ENCODE measurements at places on chromosomes 1 and 21. TPM values are rescaled to one million over a fixed set of nuclear protein-coding genes. Genes with fewer than 3 reads are reported as not detected.

DNA sequence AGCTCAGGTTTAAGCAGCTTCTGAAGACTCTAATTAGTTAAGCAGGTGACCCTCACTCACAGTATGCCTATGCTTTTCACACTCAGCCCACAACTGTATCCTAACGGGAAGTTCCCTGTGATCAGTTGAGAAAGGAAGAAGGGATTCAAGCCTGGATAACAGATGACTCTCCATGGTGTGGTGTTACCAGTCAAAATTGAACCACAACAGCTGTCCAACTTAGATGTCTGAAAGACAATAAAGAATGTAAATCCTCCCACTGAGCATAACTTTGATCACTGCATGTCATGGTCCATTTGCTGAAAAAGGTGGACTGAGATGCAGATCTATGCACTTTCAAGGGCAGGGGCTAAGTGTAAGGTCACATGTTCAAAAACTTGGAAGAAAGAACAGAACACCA lies 32.3 kb upstream of the DIPK1A start:
- no peak for DNase-seq
- H3K27ac ChIP-seq, result no peak overlapping the region
- no peaks in the 10 kb centered on the region for H3K27me3 ChIP-seq
- peaks cover 5% of the 10 kb centered on the region for H3K4me1 ChIP-seq

DNA sequence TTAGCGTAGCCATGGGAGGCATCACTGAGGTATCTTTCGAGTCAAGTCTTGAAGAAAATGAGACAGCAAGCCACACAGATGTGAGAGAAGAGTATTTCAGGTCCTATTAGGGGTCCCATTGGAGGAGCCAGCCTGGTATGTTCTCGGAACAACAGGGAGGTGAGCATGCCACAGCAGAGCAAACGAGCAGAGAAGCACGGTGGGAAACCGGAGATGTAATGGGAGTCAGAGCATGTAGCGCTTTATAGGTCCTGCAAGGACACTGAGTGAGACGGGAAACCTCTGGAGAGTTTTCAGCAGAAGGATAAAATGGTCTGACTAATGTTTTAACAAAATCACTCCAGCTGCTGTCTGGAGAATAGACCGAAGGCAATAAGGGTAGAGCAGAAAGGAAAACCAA lies 15.9 kb downstream of the H3-3A start:
- H3K4me1 ChIP-seq, result peaks cover 11% of the 10 kb centered on the region
- peaks cover 22% of the 10 kb centered on the region for H3K36me3 ChIP-seq
- no peak for DNase-seq
- H3K4me3 ChIP-seq, result no peak overlapping the region

- no peaks in the 10 kb centered on the region for H3K27me3 ChIP-seq
- H3K4me3 ChIP-seq, result no peak overlapping the region
- no peak overlapping the region for H3K27ac ChIP-seq
- DNase-seq, result no peak
Observed at GRCh38 chr1:94125551-94126514, 4.9 kb upstream of the ABCA4 start.

GRCh38 chr1:199411506-199411905 lies 616.0 kb upstream of the NR5A2 start:
- H3K27me3 ChIP-seq, result no peaks in the 10 kb centered on the region
- no peaks in the 10 kb centered on the region for H3K4me1 ChIP-seq
- no peaks in the 10 kb centered on the region for H3K36me3 ChIP-seq
- H3K27ac ChIP-seq, result no peak overlapping the region
- DNase-seq, result no peak

GRCh38 chr1:190679983-190680382 lies 202.3 kb upstream of the BRINP3 start:
- no peaks in the 10 kb centered on the region for H3K27me3 ChIP-seq
- peak overlapping the region; percentile 54 for H3K27ac ChIP-seq
- no peak overlapping the region for H3K4me3 ChIP-seq
- peaks cover 12% of the 10 kb centered on the region for H3K4me1 ChIP-seq

DNA sequence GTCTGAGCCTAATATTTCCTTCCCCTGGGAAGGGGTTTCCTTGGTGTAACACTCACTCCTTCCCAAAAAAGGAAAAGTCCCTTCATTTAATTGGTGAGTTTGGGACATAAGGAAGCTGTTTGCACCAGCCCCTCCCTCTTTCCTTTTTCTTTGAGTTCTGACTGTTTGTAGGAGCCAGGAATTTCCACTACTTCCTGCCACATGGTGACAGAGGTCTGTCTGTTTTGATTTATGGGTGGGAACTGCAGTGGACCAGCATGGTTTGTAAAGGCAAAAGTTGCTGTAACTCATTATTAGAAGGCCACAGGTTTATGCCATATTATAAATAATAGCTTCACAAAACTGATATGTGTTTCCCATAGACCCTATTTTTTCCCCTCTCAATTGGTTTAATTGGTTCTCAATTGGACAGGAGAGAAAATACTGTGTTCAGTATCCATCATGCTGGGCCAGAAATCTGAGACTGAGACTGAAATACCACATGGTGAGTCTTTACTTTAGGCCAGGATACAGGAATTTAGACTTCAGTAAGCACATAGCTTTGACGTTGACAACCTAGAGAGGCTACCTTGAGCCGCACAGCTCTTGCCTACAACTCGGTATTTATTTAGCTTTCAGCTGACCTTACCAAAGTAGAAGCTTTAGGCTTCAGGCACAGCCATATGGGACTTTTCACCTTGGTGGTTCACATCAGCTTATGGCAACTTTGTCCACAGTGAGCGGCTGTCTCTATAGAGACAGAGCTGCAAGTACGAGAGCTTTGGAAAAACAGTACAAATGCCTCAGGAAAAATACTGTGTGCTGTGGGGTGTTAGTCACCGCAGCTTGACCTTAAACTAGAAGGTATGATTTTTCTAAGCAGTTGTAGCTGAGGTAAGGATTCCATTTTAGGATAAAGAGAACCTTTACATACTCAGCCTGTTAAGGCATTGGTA lies 40.0 kb upstream of the RGS7 start:
- peak overlapping the region; percentile 73 for H3K27ac ChIP-seq
- no peaks in the 10 kb centered on the region for H3K36me3 ChIP-seq
- no peak overlapping the region for H3K4me3 ChIP-seq
- H3K4me1 ChIP-seq, result peaks cover 20% of the 10 kb centered on the region
- H3K27me3 ChIP-seq, result no peaks in the 10 kb centered on the region
- peak; percentile 57 for DNase-seq

DNA sequence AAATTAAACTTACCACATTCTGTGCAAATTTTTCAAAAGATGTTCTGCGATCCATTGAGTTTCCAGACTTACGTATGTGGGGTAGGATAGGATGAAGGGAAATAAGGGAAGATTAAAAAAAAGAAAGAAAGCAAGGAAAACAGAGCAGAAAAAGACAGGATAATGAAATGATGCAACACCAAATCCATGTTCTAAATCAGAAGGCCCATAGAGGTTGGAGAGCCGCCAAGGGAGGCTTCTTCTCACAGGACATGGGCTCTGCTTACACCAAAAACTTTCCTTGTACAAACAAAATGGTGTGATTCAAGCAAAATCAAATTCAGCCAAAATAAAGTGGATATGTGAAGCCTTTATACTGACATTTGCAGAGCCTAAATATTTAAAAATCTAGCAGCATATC lies 189.5 kb upstream of the GREM2 start:
- H3K4me3 ChIP-seq, result no peak overlapping the region
- peak; percentile 93 for DNase-seq
- no peaks in the 10 kb centered on the region for H3K27me3 ChIP-seq
- peak overlapping the region; percentile 36 for H3K27ac ChIP-seq

- no peak overlapping the region for H3K27ac ChIP-seq
- no peaks in the 10 kb centered on the region for H3K27me3 ChIP-seq
- DNase-seq, result peak; percentile 35
- no peaks in the 10 kb centered on the region for H3K4me1 ChIP-seq
Observed at GRCh38 chr1:9340172-9340854, 47.6 kb downstream of the SPSB1 start.

DNA sequence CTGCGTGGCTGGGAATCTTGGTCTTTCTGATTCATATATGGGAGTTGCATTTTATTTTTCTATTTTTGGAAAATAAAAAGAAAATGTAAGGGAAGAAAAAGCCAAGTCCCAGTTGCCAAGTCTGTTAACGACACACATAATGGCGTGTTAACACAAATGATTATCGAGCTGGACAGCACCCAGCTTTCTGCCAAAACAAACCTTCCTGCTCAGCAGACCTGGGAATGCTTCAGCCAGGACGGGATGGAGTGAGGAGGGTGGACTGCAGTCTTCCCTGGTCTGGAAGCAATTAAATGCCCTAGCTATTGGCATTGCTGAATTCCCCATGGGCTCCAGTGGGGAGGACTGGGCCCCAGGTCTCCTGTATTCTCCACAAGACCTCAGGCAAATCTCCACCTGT lies 184.2 kb upstream of the USP24 start:
- H3K36me3 ChIP-seq, result no peaks in the 10 kb centered on the region
- H3K27me3 ChIP-seq, result no peaks in the 10 kb centered on the region
- H3K27ac ChIP-seq, result no peak overlapping the region
- peaks cover 13% of the 10 kb centered on the region for H3K4me1 ChIP-seq
- no peak overlapping the region for H3K4me3 ChIP-seq

- no peaks in the 10 kb centered on the region for H3K27me3 ChIP-seq
- DNase-seq, result no peak
- H3K27ac ChIP-seq, result no peak overlapping the region
- H3K4me1 ChIP-seq, result no peaks in the 10 kb centered on the region
Observed at GRCh38 chr1:172230526-172230925, 190.0 kb upstream of the C1orf105 start.

DNA sequence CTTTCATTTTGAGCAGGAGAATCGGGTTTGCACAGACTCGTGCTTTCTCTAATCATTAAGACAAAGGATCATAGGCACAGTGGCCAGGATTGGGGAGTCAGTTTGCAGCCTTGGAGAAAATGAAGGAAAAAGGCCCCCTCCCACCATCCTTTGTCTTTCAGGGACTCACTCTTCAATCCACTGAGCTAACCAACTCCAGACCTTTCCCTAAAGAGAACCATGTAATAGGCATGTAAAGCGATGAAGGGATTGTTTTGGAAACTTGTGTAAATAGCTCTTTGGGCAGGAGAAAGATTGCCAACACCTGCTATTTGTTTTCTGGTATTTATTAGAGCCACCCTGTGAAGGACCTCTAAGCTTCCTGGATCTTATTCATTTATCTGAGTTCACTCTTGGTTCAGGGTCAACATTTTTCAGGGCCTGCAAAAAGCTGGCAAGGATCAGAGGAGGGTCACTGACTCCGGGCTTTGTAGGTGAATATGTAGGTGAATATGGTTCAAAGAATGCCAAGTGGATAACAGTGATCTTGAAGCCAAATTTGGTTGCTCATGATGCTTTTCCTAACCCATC lies 192.6 kb upstream of the FGGY start:
- peaks cover 8% of the 10 kb centered on the region for H3K4me1 ChIP-seq
- DNase-seq, result no peak
- no peak overlapping the region for H3K27ac ChIP-seq
- H3K36me3 ChIP-seq, result no peaks in the 10 kb centered on the region

RNU5D-1 gene
- total RNA-seq, result not detected

GRCh38 chr1:57858740-57859139 lies 434.9 kb upstream of the DAB1 start:
- H3K4me3 ChIP-seq, result no peak overlapping the region
- H3K36me3 ChIP-seq, result no peaks in the 10 kb centered on the region
- DNase-seq, result no peak
- no peak overlapping the region for H3K27ac ChIP-seq
